NCI-H2081 (cell line): ENCODE measurements at places on chromosomes 13 and 19.

DNA sequence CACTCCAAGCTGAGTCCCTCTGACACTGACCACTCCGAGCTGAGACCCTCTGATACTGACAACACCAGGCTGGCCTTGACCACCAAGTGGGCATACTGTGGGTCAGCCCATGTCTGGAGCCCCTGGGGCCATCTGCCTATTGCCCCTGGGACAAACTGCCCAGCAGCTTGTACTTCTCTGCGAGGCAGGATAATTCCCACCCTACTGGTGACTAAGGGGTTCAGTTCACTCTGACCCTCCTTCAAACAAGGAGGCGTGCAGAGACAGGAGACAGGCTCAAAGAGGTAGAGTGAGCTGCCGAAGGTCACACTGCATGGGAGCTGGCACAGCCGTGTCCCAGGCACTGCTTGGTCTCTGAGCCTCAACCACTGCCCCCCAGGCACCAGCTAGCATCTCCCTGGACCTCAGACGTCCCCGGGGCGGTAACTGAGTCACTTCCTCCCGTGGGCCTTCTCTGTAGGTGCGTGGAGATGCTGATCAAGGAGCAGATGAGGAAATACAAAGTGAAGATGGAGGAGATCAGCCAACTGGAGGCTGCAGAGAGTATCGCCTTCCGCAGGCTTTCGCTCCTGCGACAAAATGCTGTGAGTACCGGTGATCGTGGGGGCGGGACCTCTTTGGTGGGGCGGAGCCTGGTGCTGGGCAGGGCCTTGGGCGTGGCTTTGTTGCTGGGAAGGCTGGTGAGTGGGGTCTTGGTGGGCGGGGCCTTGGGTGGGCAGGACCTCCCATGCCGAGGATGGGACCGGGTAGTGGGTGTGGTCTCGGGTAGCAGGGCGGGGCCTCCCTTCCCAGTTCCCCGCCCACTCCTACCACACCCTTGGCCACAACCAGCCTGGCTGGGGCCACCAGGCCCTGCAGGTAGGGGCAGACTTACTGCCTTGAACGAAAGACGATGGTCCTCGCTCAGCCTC lies 5.8 kb upstream of the USE1 start:
- DNase-seq, result no peak

- DNase-seq, result no peak
Measured at GRCh38 chr19:525029-525428, 6.5 kb upstream of the CDC34 start.

DNA sequence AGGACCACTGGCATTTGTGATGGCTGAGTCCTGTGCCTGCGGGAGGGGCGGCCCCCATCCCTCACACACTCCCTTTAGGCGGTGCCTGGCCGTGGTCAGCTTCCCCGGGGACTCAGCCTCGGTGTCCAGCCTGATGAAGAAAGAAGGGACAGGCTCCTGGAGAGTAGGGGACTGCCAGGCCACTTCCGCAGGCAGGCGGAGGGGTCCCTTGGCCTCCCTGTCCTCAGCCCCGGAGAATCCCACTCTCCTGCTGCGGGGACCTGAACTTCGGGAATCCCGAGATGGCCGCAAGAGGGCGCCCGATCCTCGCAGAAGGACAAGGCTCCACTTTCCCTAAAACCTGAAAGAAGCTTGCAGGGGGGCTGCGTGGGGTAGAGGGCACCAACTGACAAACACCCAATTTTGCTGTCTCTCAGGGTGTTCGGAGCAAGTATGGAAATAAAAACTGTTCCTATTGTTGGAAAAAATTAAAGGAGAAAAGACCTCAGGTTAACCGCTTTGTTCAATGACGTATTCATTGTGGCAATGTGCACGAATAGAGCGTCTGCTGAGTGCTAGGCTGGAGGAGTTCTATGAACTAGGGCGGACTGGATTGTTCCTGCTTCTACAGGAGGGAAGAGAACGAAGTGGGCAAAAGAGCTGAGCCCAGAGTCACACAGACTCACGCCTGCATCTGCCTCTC lies 297.3 kb downstream of the ZNF536 start:
- DNase-seq, result no peak

- DNase-seq, result no peak
Measured at GRCh38 chr19:8208119-8208921, 850 bp upstream of the CERS4 start.

GRCh38 chr13:39405107-39405506 lies 197.9 kb downstream of the LHFPL6 start:
- no peak for DNase-seq

GRCh38 chr13:50990065-50990817 lies 80.7 kb downstream of the RNASEH2B start:
- peak; percentile 90 for DNase-seq

DNA sequence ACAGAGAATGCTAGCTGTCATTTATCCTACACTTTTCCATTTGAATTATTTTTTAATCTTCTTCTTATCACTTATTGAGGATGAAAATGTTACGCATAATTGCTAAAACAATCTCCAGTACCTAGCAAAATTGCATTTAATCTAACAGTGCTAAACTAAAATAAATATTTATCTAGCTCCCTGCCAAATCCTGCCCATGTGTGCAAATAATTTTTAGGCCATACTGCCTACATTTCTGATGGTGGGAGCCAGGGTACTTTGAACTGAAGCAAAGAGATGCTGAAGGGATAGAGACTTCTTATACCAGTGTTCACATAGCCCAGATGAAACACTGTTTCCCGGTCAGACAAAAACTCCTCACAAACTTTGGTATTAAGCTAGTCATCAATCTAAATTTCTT lies 1268.7 kb upstream of the PCDH20 start:
- peak; percentile 83 for DNase-seq

- DNase-seq, result no peak
Measured at GRCh38 chr19:38078302-38078930, 145.6 kb downstream of the DPF1 start.
